ENCODE measurements at places on chromosomes 5 and 9.

DNA sequence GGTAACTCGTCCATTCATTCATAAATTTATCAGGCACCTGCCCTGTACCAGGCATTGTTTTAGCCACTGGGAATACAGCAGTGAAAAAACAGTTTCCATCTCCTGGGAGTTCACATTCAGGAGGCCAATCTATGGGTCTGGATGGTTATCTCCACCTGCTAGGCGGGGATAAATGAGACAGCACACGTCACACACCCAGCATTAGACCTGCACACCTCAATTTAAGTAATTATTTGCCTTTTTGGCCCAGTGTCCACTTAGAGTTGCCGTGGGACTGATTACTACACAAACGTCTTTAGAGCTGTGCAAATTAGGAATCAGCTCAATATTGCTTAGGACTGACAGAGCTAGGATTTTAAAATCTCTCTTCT lies 46.1 kb downstream of the STK10 start:
- no peak for DNase-seq
- no peaks in the 10 kb centered on the region for H3K27me3 ChIP-seq
- no peaks in the 10 kb centered on the region for H3K4me1 ChIP-seq
- no peak overlapping the region for H3K4me3 ChIP-seq
- no peak overlapping the region for H3K27ac ChIP-seq
- no peaks in the 10 kb centered on the region for H3K36me3 ChIP-seq

GRCh38 chr5:72093217-72093616 lies 14.1 kb upstream of the MAP1B start:
- H3K4me3 ChIP-seq: no peak overlapping the region
- H3K27me3 ChIP-seq: no peaks in the 10 kb centered on the region
- H3K36me3 ChIP-seq: no peaks in the 10 kb centered on the region
- peak; percentile 59 for DNase-seq
- no peaks in the 10 kb centered on the region for H3K4me1 ChIP-seq
- no peak overlapping the region for H3K27ac ChIP-seq

DNA sequence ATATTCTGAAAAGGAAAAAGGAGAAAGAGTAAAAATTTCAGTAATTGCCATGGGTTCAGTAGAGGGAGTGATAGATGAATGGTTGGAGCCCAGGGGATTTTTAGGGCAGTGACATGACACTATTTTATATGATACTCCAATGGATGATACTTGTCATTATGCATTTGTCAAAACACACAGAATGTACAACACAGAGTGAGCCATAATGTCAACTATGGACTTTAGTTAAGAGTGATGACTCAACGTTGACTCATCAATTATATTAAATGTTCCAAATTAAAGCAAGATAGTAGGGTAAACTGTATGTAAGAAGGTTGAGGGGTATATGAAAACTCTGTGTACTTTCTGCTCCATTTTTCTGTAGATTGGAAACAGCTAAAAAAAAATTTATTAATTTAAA lies 586.4 kb downstream of the TAF11L14 start:
- no peaks in the 10 kb centered on the region for H3K27me3 ChIP-seq
- H3K27ac ChIP-seq: peak overlapping the region; percentile 16
- peak; percentile 95 for DNase-seq
- H3K36me3 ChIP-seq: no peaks in the 10 kb centered on the region

- H3K4me3 ChIP-seq: no peak overlapping the region
- H3K27me3 ChIP-seq: no peaks in the 10 kb centered on the region
- no peak for DNase-seq
Measured at GRCh38 chr9:296411-296810, 81.7 kb downstream of the DOCK8 start.

Data from PC-3 (cell line).